ENCODE measurements at places on chromosomes 3 and 15.
A peak's percentile ranks its signal among the peaks of the same experiment; 100 is the strongest.

DNA sequence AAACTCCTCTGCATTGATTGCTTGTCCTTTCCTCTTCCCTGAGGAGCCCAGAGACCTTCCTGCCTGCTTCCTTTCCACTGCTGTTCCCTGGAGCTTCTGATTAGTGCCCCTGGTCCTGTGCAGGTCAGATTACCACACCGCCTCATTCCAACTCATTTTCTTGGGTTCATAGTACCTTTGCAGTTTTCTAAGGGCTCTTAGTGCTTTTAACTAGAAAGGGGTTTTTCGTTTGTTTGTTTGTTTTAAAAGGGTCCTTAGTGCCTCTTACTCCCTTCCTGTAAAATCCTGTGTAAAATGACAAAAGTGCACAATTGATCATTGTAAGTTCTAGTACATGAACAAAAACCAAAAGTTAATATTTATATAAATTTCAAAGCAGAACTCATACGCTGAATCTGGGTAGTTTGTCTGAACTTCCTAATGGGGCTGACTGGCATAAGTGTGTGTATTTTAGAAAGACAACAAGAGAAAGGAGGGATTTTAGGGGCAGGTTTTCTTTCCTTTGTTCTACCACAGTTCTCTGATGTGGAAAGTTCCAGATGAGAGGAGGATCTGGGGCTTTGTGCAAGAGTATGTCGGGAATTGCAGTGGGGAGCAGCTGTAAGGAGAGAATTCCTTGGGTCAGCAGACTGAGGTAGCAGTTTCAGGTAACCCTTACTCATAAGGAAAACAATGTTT lies 30.6 kb downstream of the SNRK start:
- DNase-seq, result no peak

GRCh38 chr3:112956351-112956750 lies 18.6 kb downstream of the CD200R1 start:
- no peak for DNase-seq

GRCh38 chr3:121992601-121993560 lies 29.2 kb downstream of the ILDR1 start:
- DNase-seq, result no peak

GRCh38 chr3:16286161-16286560 lies 21.1 kb downstream of the OXNAD1 start:
- peak; percentile 61 for DNase-seq

DNA sequence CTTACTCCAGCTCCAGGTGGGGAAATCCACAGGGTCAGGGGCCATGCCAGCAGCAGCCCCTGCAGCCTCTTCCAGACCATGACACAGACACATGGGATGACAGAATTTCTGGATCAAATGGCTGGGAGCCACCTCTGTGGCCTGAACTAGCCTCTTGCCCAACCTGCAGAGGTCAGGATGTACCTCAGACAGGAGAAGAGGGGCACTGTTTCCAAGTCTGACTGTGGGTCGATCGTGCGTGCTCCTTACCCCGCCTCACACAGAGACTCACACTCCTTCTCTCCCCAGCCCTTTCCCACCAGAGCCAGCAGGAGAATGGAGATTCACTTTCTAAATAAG lies 131.9 kb downstream of the FAM43A start:
- DNase-seq, result no peak

- peak; percentile 47 for DNase-seq
Observed at GRCh38 chr3:39291903-39292329, 12.1 kb upstream of the CX3CR1 start.

DNA sequence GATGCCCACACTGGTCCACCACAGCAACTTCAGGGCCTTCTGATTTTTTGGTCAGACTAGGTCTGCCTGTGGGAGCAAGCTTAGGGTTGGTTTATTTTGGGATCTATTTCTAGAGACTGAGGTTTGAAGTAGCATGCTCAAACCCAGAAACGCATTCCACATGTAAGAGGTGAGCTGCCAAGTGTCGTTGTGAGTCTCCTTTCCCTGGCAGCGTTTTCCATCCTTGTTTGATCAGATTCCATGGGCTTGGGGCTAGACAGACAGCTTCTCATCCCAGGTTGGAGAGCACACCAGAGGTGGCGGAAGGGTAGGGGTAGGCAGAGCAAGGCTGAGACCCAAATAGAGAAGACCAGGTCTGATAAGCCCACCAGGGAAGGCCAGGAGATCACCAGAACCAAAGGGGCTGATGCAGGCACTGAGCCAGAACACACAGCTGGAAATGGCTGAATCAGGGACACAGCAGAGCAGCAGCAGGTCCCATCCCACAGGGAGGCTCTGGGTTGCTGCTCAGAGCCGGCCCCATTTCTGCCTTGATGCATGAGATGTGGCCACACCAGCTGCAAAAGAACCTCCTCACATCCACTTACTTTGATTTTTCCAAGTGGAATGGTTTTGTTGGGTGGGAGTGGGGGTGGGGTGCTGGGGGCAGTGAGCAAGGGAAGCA lies 186.8 kb downstream of the THSD4 start:
- DNase-seq, result no peak

- DNase-seq, result no peak
Observed at GRCh38 chr3:137987723-137988122, 22.2 kb upstream of the CLDN18 start.

GRCh38 chr3:136192831-136193230 lies 3.3 kb downstream of the MSL2 start:
- no peak for DNase-seq

DNA sequence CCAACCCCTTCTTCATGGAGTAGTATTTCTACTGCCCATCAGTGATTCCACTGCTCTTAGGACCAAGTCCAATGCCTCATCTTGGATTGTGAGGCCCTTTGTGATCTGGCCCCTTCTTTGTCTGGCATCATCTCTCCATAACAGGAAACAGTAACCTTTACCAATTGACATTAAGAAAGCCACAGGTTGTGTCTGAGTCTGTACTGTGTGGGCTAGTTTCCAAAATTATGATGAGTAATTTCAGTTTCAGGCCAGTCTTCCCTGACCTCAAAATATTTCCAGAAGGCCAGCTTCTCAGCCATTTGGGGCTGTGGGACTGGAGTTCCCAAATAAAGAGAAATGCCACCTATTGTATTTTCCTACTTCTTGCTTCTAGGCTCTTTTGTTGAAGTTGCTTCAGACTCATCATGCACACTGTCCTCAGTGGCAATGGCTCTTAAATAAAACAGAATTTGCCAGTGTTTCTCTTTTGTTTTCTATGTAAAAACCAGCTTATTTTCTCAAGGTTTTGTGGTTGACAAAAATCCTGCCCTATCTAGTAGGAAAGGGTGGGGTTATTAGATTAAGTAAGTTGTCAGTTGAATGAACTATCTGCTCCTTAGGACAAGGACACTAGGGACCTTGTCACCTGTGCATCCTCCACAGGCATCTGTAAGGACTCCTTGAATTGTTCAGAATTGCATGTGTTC lies 47.0 kb upstream of the ACKR4 start:
- no peak for DNase-seq

- DNase-seq, result no peak
Observed at GRCh38 chr15:75151214-75152128, 50.2 kb upstream of the C15orf39 start.

GRCh38 chr15:79179597-79179996 lies 89.0 kb upstream of the RASGRF1 start:
- no peak for DNase-seq

- no peak for DNase-seq
Observed at GRCh38 chr15:65450556-65450955, 27.8 kb upstream of the IGDCC4 start.

GRCh38 chr3:152554980-152555379 lies 280.0 kb upstream of the P2RY1 start:
- no peak for DNase-seq

DNA sequence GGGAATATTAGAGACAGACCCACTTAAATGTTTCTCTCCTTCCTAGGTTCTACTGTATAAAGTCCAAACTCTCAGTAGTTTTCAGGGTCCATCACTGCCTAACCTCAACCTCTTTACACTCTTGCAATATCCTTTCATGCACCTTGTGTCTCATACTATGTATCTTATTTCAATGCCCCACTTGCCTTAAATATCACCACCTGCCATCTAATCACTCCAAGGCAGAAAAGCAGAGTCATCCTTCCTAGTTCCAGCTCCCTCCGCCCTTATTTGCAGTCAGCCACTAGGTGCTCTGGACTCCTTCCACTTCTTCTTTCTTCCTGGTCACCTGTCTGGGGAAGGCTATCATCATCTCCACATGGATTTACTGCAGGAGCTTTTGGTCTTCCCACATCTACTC lies 322.0 kb downstream of the MFSD1 start:
- no peak for DNase-seq

DNA sequence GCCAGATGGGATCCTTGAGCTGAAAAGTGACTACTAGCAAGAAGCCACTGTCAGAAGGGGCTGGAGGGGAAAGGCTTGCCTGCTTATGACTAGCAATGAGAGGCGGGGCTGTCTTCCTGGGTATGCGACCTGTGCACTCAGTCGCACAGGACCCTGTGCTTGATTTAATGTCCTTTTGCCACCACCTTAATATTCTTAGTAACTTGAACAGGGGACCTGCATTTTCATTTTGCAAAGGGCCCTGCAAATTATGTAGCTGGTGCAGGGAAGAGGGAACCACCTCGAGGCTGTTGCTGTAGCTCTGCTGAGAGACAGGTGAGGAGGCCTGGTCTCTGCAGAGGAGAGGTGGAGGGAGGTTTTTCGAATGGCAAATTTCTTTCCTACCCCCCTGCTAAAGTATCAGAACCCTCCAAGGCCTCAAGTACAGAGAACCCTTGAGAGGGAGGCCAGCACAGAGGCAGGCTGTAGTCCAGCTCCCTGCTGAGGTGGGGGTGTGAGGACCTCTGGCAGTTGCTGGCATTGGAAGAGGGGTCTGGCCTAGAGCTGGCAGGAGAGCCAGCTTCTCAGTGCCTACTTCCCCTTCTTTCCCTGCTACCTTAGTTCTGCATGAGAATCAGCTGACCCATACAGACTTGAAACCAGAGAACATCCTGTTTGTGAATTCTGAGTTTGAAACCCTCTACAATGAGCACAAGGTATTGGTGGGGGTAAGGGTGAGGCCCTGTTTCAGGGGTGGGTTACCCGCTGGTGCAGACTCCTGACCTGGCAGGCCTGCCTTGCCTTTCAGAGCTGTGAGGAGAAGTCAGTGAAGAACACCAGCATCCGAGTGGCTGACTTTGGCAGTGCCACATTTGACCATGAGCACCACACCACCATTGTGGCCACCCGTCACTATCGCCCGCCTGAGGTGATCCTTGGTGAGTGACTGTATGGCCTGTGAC lies 11.4 kb downstream of the CLK3 start:
- no peak for DNase-seq

GRCh38 chr3:102135316-102135715 lies 286.0 kb downstream of the NFKBIZ start:
- no peak for DNase-seq

- no peak for DNase-seq
Observed at GRCh38 chr3:188948281-188948996, 223.3 kb upstream of the TPRG1 start.

DNA sequence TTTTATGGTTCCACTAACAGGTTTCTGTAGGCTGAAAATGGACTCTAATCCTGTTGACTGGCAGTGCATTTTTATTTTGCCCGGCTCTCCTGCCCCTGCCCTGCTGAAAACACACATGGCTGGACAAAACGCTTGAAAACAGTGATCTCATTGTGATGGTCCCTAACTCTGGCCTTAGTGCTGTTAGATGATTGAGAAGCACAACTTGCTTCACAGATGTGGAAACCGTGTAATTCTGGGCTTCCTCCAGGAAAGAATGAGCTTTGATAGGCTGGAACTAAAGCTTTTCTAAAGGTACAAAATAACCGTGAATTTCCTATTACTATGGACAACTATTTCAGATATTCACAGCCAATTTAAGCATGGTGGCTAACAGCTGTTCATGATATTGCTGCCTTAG lies 121.4 kb downstream of the VGLL3 start:
- no peak for DNase-seq

GRCh38 chr3:177878957-177879356 lies 657.3 kb upstream of the KCNMB2 start:
- DNase-seq, result no peak

DNA sequence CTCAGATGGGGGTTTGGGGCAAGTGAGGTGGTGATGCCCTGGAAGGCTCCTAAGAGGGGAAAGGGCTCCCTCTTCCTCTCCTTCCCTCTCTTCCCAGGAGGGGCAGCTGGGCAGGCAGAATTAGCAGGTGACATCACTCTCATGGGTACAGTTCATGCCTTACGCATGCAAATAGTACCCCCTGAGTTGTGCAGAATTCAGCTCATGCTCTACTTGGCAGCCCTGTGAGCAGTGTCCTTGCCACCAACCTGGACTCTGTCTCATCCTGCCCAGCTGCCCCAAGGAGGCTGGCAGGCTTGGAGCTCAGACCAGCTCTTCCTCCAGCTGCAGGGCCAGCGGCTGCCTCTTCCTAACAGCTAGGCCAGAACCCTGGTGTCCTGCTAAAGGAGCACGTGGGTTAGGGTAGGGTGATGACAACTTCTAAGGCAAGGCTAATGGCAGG lies 3.3 kb downstream of the CHAC1 start:
- DNase-seq, result no peak

DNA sequence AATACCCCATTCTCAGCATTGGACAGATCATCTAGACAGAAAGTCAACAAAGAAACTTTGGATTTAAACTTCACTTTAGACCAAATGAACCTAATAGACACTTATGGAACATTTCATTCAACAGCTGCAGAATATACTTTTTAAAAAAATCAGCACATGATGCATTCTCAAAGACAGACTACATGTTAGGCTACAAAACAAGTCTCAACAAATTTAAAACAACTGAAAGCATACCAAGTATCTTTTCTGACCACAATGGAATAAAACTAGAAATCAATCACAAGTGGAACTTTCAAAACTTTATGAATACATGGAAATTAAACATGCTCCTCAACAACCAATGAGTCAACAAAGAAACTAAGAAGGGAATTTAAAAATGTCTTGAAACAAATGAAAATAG lies 37.9 kb downstream of the SERP1 start:
- DNase-seq, result no peak

DNA sequence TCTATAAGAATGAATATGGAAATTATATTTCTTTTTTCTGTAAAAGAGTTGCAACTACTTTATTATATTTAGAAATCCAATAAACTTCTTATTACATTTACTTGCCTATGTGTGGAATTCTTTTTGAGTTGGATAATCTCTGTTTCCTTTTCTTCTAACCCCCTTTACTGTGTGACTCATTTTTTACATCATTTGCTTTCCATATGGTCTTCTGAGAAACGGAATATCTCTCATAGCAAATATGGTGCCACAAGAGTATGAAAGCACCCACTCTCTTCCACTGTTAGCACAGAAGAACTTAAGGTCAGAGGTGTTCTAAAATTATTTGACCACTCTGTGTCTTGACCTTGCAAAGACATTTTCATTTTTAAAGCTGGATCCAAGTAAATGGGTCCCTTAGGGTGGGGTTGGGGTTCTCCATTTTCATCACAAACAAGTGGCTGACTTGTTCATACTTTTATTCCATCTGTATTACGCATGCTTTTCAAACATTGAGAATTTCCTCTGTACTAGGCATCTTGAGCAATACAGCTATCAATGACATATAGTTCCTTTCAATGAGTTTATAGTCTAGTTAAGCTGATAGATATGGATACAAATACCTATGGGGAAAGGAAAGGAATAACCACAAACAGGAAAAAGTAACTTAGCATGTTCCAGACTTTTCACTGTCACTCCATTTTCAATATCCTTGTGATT lies 281.1 kb upstream of the TPRG1 start:
- no peak for DNase-seq

- no peak for DNase-seq
Observed at GRCh38 chr15:70151462-70151861, 53.7 kb upstream of the TLE3 start.

All from stimulated activated CD8-positive, alpha-beta memory T cell treated with anti-CD3 and anti-CD28 coated beads, Interleukin-15, amount 100 ng/mL, for 48 hours (primary cell).